ENCODE measurements at places on chromosomes 5 and 9. TPM values are rescaled to one million over a fixed set of nuclear protein-coding genes. Genes with fewer than 3 reads are reported as not detected.

DNA sequence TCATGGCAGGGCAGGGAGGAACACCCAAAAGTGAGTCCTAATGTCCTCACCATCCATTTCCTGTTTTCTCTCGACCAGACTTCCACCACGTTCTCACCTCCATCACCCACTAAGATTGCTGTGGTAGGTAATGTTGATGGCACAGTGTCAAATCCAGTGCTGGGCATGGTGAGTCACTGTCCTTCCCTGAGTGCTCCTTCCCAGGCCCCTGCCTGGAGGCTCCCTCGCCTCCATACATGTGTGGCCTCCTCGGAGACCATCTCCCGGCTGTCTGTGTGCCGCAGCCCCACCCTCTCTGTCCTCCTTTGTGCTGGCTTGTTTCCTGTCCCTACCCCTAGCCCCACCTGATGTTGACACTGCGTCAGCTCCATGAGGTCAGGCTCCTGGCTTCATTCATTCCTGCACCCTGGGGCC, 177.5 kb downstream of the SYK start:
- no peak for DNase-seq

DNA sequence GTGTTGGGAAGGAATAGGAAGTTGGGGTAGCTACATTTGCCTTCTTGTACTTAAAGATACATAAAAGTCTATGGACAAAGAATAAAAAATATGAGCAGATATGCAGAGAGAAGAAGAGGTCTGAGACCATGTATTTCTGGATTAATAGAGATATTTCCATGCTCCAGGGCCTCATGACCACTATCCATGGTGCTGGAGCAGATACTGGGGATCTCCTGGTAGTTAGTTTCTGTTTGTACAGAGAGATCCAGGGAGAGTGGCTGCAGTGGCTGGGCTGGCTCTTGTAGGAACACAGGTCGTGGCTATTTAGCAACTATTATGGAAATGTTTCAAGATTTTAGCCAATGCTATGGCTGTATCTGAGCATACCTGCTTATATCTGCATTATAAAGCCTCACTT, 184.2 kb upstream of the TMEM161B start:
- DNase-seq, result no peak

DNA sequence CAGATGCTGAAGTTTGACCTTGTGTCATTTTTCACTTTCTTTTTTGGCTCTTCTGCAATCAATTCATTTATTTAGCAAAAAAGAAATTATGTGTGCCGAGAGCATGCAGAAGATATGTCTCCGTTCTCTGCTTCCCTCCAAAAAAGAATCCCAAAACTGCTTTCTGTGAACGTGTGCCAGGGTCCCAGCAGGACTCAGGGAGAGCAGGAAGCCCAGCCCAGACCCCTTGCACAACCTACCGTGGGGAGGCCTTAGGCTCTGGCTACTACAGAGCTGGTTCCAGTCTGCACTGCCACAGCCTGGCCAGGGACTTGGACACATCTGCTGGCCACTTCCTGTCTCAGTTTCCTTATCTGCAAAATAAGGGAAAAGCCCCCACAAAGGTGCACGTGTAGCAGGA, 2.4 kb downstream of the FGFR4 start:
- DNase-seq, result no peak

LCN9 gene
- total RNA-seq, result not detected

DNA sequence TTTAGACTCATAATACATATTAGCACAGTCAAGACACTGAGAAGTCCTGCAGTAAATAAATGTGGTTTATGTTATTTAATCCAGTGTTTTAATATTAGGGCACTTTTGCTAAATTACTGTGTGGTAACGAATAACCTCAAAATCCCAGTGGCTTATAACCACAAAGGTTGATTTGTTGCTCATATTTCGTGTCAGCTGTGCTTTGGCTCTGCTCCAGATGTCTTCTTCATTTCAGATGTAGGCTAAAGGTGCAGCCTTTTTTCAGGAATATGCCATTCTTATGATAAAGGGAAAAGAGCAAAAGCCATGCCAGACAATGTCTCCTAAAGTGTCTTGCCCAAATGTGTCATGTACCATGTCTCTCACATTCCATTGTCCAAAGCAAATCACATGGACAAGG, 144.8 kb downstream of the BRINP1 start:
- DNase-seq, result no peak

- DNase-seq, result no peak
Measured at GRCh38 chr5:24208686-24209106, 436.1 kb downstream of the CDH10 start.

- no peak for DNase-seq
Measured at GRCh38 chr9:18379073-18379811, 94.7 kb upstream of the ADAMTSL1 start.
